M059J (cell line): ENCODE measurements at places on chromosomes 3 and 15. TPM values are rescaled to one million over a fixed set of nuclear protein-coding genes. Genes with fewer than 3 reads are reported as not detected.
A peak's percentile ranks its signal among the peaks of the same experiment; 100 is the strongest.

DNA sequence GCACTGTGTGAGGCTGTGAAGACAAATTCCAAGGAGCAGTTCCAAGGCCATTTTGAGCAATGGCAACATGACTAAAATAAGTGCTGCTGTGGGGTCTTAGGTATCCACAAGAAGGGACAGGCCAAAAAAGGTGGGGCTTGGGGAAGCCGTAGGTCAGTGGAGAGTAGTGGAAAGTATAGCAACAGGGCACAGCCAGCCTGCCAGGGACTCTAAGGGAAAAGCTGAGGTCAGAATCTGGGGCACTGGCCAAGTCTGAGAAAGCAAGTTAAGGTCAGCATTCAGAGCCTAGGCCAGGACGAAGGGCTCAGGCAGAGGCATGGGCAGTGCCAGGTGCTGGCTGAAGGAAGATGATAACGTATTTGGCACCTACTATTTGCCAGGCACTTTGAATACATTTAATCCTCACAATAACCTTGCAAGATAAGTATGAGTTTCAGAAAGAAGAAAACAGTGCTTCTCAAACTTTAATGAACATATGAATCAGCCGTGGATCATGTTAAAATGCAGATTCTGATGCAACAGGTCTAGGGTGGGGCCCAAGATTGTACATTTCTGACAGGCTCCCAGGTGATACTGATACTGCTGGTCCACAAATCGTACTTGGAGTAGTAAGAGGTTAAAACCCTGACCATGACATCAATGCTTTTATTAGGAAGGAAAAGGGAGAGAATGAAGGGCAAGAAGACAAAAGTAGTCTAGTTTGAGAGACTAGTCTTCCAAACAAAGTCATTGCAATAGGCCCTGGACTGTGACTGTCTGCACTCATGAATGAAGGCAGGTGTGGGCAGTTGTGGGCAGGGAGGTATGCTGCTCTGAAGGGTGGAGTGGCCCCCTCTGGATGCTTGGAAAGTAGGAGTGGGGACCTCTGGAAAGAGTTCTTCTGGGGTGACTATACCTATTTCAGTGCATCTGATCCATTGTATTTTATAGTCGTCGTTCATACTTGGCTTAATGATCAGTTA is 106.3 kb upstream of the ANKRD28 start:
- no peak for DNase-seq

GRCh38 chr3:78988324-78988723 is 779.5 kb downstream of the ROBO1 start:
- DNase-seq = peak; percentile 11

GRCh38 chr3:138456961-138457862 is 22.8 kb downstream of the ESYT3 start:
- no peak for DNase-seq

DNA sequence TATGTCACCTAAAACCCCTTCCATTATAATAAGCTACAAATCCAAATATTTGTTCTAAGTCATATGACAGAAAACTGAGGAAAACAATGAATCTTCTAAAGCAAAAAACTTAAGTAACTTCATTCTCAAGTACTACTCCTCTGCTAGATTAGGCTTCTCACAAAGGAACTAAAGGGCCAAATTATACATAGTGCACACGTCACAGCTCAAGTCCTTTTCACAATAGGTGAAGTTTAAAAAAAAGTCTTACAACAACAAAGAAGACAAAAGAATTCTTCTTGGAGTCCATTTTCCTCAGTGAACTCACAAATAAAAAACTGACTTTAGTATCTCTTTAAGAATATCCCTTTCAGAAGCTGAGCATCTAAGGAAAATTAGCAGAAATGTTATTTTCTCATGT is 479.9 kb downstream of the MAGI1 start:
- no peak for DNase-seq

GRCh38 chr3:34268032-34268709 is 469.7 kb downstream of the PDCD6IP start:
- DNase-seq = no peak

GRCh38 chr3:45746777-45747622 is 49.3 kb downstream of the SLC6A20 start:
- DNase-seq = no peak

DNA sequence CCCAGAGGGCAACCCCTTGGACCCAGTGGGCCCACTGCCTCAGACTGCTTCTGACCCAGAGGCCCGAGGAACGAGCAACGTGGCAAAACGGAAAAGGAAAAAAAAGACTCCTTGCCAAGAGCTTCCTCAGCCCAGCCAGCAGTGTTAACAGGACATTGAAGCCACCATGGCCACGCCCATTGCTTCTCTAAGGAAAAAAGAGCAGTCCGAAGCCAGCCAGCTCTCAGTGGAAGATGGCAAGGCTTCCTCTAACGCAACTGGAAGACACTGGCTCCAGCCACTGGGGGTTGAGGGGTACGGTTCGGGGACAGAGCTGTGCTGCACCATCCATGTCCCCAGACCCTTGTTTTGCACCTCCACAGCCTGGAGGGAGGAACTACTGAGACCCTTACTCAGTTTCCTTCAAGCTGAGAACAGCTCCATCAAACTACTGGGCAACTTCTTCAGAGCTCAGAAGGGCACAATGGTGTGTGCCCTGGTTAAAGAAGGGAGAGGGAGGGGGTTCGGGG is 10.7 kb downstream of the BMF start:
- DNase-seq = no peak

- peak; percentile 32 for DNase-seq
Observed at GRCh38 chr3:30440880-30441279, 165.5 kb upstream of the TGFBR2 start.

DNA sequence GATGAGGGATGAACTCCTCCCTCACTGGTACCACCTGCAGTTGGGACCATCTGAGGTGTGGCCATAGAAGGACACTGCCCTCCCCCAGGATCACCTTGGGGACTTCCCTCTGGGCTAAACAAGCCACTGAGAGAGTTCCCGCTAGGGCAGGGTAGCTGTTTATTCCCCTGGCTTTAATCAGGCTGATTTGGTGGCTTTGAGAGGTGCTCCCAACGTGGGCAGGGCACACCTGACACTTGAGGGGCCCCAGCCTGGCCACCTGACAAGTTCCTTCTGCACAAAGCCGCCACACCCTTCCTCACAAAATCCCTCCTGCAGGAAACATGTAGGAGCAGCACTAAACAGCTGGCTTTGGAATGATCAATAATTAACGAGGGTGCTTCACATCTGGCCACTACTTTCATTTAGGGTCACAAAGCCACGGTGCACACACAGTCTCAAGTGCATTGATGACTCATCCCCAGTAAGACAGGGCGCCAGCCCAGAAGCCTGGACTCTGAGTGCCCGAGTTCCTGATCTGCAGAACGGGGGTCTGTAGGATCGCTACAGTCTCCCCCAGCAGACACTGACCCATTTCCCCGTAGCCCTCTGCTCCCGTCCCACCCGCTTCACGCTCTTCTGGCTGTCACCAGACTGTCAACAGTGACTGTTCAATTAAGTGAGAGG is 75.1 kb downstream of the ATP10A start:
- DNase-seq = peak; percentile 24

GRCh38 chr3:197463279-197463678 is 92.5 kb downstream of the BDH1 start:
- DNase-seq = peak; percentile 65

DNA sequence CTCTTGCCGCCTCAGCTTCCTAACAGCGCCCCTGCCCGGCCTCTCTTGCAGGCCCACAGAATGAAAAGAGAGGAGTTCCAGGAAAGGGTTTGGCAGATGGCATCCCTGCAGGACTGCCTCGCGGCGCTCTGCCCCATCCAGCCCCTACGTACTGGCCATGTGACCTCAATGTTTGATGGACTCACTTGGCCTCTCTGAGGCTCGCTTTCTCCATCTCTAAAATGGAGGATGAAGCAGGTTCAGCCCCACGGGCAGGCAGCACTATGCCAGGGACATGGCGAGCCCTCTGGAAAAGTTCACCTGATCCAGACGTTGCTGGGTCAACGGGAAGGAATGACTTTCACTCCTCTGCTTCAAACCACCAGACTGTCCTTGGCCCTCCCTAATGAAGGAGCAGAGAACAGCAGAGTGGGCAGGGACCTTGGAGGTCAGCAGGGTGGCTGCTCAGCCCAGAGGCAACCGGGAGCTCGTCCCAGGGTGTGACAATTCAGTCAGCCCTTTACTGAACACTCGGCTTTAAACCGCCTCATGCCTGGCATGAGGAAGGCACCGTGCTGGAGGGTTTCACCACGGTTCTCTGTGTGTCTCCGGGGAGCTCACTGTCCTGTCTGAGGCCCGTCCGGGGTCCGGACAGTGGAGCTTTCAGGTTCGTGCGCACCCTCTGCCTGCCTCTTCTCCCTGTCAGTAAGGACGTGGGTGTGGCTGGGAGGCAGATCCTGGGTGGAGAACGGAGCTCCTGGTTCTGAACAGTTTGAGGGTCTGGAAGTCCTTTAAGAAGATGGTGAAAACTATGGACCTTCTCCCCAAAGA is 101.3 kb downstream of the LINGO1 start:
- DNase-seq = no peak

DNA sequence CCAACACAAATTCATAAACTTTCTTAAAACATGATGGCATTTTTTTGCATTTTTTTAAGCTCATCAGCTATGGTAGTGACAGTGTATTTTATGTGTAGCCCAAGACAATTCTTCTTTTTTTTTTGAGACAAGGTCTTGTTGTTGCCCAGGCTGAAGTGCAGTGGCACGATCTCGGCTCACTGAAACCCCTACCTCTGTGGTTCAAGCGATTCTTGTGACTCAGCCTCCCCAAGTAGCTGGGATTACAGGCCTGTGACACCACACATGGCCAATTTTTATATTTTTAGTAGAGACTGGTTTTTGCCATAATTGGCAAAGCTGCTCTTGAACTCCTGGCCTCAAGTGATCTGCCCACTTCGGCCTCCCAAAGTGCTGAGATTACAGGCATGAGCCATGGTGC is 17.3 kb upstream of the USP50 start:
- no peak for DNase-seq

DNA sequence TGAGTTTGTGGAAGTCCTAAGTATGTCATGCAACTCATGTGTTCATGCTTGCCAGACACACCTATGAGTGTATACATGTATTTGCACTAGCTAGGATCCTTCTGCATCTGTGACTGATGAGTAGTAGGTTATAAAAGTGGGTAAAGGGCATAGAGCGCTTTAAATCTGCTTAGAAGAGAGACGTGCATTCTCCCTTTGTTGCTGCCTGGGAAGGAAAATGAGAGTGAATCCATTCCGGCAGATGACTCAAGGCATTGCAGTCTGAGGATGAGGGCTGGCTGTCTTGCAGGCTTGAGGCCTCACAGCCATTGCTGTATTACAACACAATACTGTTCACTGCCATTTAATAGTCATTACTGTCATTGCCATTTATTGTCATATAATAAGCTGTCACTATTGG is 120.8 kb upstream of the UMPS start:
- DNase-seq = no peak

DNA sequence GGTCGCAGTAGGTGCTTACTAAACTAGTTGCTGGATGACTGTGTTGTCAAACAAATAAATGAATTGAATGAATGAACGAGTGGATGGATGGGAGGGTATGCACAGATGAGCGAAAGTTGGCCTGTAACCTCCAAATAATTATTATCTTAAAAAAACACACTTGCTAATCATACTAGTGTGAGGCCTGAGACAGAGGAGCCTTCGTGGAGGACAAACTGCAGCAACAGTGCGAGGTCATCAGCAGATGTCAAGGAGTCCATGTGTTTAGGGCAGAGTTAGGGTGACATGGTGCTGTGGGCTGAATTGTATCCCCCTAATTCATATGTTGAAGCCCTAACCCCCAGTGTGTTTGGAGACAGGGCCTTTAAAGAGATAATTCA is 24.4 kb downstream of the CORO2B start:
- DNase-seq = no peak

GRCh38 chr3:128617270-128617556 is 33.4 kb downstream of the RPN1 start:
- DNase-seq = no peak

- peak; percentile 79 for DNase-seq
Observed at GRCh38 chr3:158434412-158435038, 136.5 kb upstream of the MLF1 start.

GRCh38 chr3:59753808-59754450 is 704.1 kb upstream of the CFAP20DC start:
- no peak for DNase-seq

DNA sequence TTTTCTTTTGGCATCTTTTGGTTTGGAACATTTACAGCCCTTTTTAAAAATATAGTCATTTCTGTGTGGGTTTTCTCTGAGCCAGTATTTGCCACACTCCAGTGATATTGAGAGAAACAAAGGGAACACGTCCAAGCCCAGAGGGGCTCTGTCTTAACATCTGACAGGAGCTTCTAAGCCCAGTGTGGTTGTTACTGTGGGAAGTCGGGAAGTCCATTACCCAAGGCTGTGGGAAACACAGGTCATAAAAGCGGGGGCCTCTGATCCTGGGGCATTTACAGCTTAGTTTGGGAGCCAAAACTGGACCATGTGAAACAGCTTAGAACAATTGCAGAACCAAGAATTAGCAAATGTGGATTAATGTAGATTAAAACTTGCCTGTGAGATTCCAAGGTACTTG is 123.0 kb downstream of the PTPRG start:
- DNase-seq = peak; percentile 22

DNA sequence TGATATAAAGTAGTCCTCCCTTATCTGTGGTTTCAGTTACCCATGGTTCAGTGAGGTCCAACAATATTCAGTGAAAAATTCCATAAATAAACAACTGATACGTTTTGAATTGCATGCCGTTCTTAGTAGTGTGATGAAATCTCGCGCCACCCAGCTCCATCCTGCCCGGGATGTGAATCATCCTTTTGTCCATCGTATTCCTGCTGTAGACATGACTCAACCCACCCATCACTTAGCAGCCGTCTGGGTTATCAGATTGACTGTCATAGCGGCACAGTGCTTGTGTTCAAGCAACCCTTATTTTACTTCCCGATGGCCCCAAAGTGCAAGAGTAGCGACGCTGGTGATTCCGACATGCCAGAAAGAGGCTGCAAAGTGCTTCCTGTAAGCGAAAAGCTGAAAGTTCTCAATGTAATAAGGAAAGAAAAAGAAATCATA is 48.0 kb upstream of the MEX3B start:
- peak; percentile 86 for DNase-seq

DNA sequence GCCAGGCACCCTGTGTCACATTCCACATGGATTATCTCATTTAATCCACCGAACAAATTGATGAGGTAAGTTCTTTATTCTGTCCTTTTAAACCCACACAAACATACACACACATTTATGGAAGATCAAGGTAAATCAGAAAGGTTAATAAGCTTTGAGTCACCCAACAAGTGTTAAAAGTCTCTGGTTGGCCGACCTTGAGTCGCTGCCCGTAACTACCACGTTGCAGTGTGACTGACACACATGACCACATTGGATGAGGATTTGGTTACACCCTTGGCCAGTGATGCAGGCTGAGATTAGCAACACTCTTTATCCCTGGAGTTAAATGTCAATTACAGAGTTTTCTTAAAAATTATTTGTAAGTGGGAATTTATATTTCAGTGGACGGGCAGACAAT is 19.2 kb downstream of the FOXP1 start:
- no peak for DNase-seq

- no peak for DNase-seq
Observed at GRCh38 chr3:69970827-69971226, 28.7 kb upstream of the SAMMSON start.

GPR15 gene
- 27.8 and 41.3 TPM in 2 replicates for total RNA-seq

LINGO1 gene
- total RNA-seq = not detected in 2 replicates

CLDN18 gene
- total RNA-seq = not detected in 2 replicates

ADGRG7 gene
- total RNA-seq = not detected in 2 replicates

CLDN16 gene
- total RNA-seq = not detected in 2 replicates

BNC1 gene
- not detected in 2 replicates for total RNA-seq

ENTPD3 gene
- total RNA-seq = not detected in 2 replicates

CYP8B1 gene
- total RNA-seq = not detected in 2 replicates

PDZRN3 gene
- total RNA-seq = 1.7 and 1.9 TPM in 2 replicates

CHRNA3 gene
- not detected in 2 replicates for total RNA-seq

STRIT1 gene
- total RNA-seq = not detected in 2 replicates

RARRES1 gene
- total RNA-seq = 1.8 and 3.7 TPM in 2 replicates

MINAR1 gene
- total RNA-seq = 0.84 and 2.5 TPM in 2 replicates

DLEC1 gene
- 0.02 TPM in 1 of 2 replicates, not detected in the other for total RNA-seq
